ENCODE measurements at places on chromosomes 2 and 18.
A peak's percentile ranks its signal among the peaks of the same experiment; 100 is the strongest.

DNA sequence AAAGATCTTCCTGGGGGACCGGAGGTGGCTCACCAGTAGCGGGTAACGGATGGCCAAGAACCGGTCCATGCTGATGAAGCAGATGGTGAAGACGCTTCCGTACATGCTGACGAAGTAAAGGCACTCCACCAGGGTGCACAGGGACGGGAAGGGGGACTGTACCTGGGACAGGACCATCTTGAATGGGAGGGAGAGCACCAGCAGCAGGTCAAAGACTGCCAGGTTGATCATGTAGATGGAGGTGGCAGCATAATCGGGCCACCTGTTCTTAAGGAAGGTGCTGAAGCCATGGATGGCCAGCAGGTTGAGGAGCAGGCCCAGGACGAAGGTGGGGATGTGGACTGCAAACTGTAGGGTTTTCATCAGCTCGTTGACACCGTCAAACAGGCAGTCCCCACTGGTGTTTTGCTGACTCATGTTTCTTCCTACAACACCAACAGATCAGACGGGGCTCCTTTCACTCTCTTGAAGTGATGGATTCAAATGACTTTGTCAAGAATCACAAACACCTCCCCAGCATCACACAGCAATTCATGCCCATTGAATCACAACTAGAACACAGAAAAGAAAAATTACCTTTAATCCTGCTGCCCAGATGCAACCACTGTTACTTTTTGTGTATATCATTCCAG lies 14.4 kb downstream of the GPR55 start:
- no peak for DNase-seq

GRCh38 chr2:176161825-176162626 lies 4.9 kb downstream of the HOXD3 start:
- no peak for DNase-seq

- peak; percentile 91 for DNase-seq
Observed at GRCh38 chr2:207625014-207625907, at the start of gene METTL21A. TSS of gene METTL21A (minus strand) at chr2:207625394. CDS start at chr2:207624375, 1,019 bp downstream.

GRCh38 chr2:190863946-190864345 lies 16.7 kb upstream of the GLS start:
- DNase-seq, result no peak

GRCh38 chr2:200453853-200454534 lies 55.9 kb downstream of the KCTD18 start:
- DNase-seq, result no peak

GRCh38 chr18:11747731-11748130 lies 58.7 kb downstream of the GNAL start:
- no peak for DNase-seq

- peak; percentile 60 for DNase-seq
Observed at GRCh38 chr18:41886126-41886807, 68.8 kb upstream of the PIK3C3 start.

GRCh38 chr2:237993701-237994100 lies 26.9 kb downstream of the UBE2F start:
- DNase-seq, result no peak

- no peak for DNase-seq
Observed at GRCh38 chr18:62438866-62439265, 84.0 kb upstream of the ZCCHC2 start.

- no peak for DNase-seq
Observed at GRCh38 chr2:218761795-218762194, 20.2 kb upstream of the CYP27A1 start.

DNA sequence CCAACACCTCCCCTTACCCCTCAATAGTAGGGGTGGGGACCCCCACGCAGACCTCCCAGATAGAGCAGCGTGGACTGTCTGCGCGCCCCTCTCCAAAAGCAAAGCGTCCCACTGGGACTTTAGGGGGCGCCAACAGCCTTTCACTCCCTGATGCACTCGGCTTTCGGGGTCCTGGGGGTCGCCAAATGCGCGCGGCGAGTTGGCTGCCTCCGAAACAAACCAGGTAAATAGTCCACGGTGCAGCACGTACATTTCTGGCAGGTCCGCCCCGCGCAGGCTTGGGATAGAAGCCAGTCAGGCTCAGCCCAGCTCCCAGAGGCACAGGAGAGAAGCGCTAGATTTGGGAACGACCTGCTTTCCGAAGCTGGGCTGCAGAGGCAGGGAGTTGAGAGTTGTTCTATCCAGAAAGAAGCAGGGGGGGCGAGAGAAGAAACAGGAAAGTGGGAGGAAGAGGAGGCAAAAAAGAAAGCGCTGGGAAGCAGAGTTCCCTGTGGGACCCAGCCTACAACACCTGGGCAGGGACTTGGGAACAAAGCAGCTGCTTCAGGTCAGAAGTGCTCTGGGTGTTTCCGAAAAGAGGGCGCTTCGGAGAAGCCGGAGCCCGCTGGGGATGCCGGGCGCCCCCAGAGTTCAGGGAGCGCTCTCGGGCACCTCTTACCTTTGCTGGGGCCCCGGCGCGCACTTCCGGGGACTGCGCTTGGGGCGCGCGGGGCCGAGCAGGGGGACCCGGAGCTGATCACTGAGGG lies 544 bp downstream of the EVA1A start:
- no peak for DNase-seq

DNA sequence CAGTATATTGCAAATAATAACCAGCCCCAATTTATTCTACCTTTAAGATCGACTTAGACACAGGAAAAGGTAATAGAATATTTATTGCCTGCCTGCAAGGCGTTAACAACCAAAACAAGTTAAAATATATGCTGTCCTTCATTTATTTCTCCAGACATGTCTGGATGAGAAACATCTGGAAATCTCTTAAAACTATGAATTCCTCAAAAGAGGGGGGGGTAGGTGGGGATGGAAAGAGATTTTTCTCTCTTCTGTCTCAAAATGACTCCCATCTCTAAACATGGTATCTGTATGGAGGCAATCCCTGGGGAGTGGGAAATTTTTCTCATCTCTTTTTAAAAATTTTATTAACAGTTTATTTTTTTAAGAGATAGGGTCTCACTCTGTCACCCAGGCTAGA lies 113.0 kb downstream of the CDH2 start:
- DNase-seq, result no peak

Data from WERI-Rb-1 (cell line).